ENCODE measurements at places on chromosomes 6 and 20.

- DNase-seq, result peak; percentile 67
- H3K4me1 ChIP-seq, result peaks cover 17% of the 10 kb centered on the region
- H3K27ac ChIP-seq, result no peak overlapping the region
These were observed 2.5 kb upstream of the SRC start for GRCh38 chr20:37343212-37343993.

- no peak for DNase-seq
- H3K4me3 ChIP-seq, result no peak overlapping the region
- no peaks in the 10 kb centered on the region for H3K27me3 ChIP-seq
- peak overlapping the region; percentile 54 for H3K27ac ChIP-seq
These were observed 67.8 kb upstream of the TAB2 start for GRCh38 chr6:149249370-149250357.

DNA sequence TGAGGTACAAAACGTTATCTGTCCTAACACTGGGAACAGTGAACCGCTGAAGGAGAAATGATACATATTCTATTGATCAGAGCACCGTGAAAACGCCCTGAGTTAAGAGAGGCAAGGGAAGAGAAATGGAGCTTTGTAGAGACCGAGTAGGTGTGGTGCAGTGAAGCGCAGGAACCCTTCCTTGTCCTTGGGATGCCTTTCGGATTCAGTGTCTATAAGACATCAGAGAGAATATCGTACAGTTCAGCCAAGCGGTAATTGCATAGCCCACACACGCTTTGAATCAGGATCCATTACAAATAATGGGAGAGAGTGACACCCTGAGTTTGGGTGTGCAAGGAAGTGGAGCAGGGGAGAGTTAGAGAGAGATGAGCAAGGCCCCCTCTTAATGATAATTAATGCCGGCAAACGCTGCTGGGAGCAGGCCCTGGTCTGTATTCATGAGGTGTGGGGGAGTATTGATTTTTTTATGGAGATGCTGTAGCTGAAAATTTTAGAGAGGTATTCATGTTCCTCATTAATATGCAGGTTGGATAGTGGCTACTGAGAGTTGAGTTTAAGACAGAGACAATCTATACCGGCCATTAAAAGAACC lies 20.7 kb downstream of the NOX3 start:
- peaks cover 7% of the 10 kb centered on the region for H3K4me1 ChIP-seq
- H3K27me3 ChIP-seq, result no peaks in the 10 kb centered on the region
- no peaks in the 10 kb centered on the region for H3K36me3 ChIP-seq
- no peak overlapping the region for H3K4me3 ChIP-seq

GRCh38 chr20:3233991-3234498 lies 4.9 kb downstream of the SLC4A11 start:
- no peak for DNase-seq
- H3K4me3 ChIP-seq, result no peak overlapping the region
- H3K27ac ChIP-seq, result no peak overlapping the region
- peaks cover 5% of the 10 kb centered on the region for H3K4me1 ChIP-seq

GRCh38 chr6:65638047-65638831 lies 68.8 kb downstream of the EYS start:
- H3K36me3 ChIP-seq, result no peaks in the 10 kb centered on the region
- H3K27me3 ChIP-seq, result no peaks in the 10 kb centered on the region
- no peaks in the 10 kb centered on the region for H3K4me1 ChIP-seq

- no peak overlapping the region for H3K4me3 ChIP-seq
- H3K36me3 ChIP-seq, result peaks cover 40% of the 10 kb centered on the region
- no peaks in the 10 kb centered on the region for H3K27me3 ChIP-seq
- peak overlapping the region; percentile 96 for H3K27ac ChIP-seq
These were observed 16.6 kb upstream of the MAPK13 start for GRCh38 chr6:36113703-36114102.

Data from activated CD8-positive, alpha-beta memory T cell treated with anti-CD3 and anti-CD28 coated beads, Interleukin-2, amount 10 ng/mL, durations not matched to agents 7 days and 5 days (primary cell).